AG08396 (cell line): ENCODE measurements at places on chromosomes 13 and 19.

GRCh38 chr19:49595819-49596404 is 4.9 kb downstream of the PRR12 start:
- no peak for DNase-seq

DNA sequence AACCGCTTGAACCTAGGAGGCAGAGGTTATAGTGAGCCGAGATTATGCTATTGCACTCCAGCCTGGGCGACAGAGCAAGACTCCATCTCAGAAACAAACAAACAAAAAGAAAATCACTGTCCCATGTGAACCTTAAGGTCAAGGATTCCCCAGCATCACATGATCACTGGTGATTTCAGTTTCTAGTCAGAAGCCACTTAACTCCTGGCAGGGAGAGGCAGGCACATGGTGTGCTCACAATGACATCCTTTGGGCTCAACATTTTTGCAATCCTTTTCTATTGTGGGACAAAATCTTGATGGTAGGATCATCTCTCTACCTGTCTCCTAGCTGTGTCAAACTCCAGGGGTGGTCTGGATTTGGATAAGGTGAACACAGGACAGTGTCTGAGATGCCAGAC is 12.1 kb downstream of the AKAP8 start:
- DNase-seq = no peak

DNA sequence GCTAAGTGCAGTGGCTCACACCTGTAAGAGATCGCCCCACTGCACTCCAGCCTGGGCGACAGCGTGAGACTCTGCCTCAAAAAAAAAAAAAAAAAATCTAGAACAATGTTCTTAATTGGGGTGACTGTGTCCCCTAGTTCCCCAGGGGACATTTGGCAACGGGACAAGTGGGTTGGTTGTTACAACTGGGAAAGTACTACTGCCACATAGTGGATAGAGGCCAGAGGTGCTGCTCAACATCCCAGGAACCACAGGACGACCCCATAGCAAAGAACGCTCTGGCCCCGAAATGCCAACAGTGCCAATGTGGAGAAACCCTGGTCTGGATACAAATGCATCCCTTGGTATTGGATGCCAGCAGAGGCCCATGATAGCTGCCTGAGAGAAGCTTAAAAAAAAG is 11.8 kb downstream of the NLRP12 start:
- no peak for DNase-seq

DNA sequence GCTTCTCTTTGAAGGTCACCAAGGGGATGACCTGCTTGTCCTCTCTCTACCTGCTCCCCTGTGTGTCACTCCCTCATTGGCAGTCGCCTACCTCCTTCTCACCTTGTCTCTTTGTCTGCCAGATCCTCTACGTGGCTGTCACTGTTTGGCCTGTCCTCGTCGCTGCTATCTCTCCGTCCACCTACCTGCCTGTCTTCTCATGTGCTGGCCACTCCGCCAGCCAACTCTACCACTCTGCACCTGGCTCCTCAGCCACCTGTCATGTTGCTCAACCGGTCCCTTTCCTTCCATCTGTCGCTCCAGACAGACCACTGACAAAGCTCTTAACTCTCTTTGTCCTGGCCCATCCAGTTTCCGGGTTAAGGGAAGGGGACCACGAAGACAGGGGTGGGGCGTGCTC is at the start of gene KLK12:
KLK12 (minus strand) TSS at position 299 of the 400 bp plus-strand sequence. CDS start 381 bp downstream, outside the sequence.
- no peak for DNase-seq

DNA sequence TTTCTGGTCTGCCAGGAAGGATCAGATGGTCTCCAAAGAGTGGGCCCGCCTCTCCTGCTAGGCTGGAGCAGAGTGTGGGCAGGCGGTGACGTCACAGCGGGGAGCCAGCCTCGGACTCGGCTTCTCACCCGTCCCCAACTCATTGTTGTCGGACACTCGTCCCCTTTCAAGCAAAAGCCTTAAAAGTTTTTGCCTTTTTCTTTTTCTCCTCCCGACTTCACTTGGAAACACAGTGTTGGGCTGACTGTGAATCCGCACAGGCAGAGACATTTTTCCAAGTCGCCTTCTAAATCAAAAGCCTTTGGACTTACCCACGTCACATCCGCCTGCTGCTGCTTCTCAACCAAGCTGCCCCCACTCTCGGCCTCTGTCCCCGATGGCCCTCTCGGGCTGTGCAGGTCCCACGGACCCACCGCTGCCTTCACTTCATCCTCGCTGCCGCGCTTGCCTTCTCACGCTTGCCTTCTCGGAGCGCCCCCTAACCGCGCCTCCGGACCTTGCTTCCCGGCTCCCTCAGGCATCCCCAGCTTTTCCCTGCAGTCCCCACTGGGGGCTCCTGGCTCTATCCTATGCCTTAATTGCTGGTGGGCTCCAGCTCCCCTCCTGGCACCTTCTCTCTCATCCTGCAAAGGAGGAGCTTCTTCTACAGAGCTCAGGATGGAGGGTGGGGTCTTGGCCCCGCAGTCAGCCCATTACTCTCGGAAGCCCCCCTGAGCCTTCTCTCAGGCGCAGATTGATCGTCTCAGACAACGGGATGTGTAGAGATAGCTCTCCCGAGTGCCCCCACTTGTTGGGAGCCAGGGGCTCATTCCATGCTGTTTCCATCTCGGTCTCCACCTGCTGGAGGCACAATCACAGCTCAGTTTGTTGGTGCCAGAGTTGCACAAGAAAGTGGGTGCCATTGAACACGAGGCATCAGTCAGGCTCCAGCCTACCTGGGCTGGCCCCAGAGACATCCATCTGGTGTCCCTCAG is 3.9 kb upstream of the ZNF135 start:
- peak; percentile 75 for DNase-seq

- no peak for DNase-seq
Observed at GRCh38 chr13:40682449-40683240, 16.2 kb upstream of the FOXO1 start.

GRCh38 chr13:44440046-44440608 is 66.5 kb downstream of the SERP2 start:
- DNase-seq = no peak

GRCh38 chr19:42196011-42197001 is 21.2 kb downstream of the DEDD2 start:
- no peak for DNase-seq

DNA sequence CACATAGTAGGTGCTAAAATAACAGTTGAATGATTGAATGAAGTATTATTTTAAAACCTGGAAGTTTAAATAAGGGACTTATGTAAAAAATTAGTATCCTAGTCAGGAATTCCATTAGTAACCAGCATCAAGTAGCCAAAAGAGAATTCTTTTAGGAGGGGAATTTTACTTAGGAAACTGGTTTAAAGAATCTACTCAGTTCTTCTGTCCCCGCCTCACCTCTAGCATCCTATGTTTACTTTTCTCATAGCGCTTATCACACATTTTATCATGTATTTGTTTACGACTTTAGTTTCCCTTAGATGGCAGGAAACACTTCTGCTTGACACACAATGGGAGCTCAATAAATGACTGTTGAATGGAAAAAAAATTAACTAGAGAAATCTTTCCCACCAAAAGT is 229.0 kb downstream of the KLF5 start:
- no peak for DNase-seq

- no peak for DNase-seq
Observed at GRCh38 chr19:29384656-29385055, 141.1 kb upstream of the VSTM2B start.

- no peak for DNase-seq
Observed at GRCh38 chr19:18878058-18878797, 17.7 kb downstream of the CERS1 start.

- DNase-seq = no peak
Observed at GRCh38 chr19:988510-988909, 4.4 kb downstream of the WDR18 start.

DNA sequence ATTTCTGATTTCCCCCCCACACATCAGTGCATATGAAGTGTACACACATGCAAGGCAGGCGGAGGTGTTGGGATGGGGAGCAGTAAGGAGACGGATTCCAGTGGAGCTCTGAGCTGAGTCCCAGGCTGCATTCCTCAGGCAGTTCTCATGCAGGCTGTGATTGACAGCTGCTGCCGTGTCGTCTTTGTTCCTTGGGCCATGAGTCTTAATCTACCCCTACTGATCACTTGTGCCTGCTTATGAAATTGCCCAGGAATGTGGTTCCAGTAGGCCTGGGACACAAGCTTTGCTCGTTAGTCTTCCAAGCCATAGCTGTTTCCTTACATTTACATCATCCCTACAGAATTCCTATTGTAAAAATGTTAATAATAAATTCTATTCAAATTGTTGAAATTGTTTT is 1241.9 kb downstream of the UQCRFS1 start:
- DNase-seq = peak; percentile 12

- no peak for DNase-seq
Observed at GRCh38 chr19:35011737-35012682, 11.9 kb downstream of the GRAMD1A start.

DNA sequence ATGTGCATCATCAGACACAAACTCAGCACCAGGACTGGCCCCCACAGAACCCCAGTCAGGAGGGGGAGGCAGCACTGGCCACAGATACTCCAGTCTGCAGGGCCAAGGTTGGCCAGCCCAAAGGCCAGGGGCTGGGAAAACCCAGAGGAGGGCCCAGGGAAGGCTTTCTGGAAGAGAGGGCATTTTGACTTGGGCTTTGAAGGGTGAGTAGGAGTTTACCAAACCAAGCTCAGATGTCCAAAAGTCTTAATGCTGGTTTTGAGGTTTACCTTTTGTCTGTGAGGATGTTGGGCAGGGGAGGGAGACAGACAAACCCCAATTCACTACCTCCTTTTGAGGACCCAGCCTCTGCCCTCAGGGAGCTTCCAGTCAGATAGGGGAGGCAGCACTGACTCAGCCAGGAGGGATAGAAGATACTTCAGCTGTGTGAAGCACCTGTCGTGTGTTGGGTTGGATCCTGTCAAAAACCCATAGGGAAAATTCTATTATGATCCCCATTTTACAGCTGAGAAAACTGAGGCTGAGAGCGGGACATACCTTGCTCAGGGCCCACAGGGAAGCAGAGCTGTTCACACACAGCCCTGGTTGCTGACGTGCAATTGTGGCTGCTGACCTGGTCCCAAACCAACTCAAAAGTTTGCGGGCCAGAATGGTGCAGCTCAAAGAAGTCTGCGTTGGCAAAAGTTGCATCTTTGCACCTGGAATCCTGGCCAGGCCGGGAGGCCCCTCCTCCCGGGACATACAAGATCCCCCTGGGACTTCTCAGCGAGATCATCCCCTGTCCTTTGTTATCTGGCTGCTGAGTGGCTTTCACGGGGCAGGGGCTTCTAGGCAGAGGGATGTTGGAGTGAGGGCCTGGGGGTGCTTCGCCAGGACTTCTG is 13.1 kb downstream of the CILP2 start:
- no peak for DNase-seq

DNA sequence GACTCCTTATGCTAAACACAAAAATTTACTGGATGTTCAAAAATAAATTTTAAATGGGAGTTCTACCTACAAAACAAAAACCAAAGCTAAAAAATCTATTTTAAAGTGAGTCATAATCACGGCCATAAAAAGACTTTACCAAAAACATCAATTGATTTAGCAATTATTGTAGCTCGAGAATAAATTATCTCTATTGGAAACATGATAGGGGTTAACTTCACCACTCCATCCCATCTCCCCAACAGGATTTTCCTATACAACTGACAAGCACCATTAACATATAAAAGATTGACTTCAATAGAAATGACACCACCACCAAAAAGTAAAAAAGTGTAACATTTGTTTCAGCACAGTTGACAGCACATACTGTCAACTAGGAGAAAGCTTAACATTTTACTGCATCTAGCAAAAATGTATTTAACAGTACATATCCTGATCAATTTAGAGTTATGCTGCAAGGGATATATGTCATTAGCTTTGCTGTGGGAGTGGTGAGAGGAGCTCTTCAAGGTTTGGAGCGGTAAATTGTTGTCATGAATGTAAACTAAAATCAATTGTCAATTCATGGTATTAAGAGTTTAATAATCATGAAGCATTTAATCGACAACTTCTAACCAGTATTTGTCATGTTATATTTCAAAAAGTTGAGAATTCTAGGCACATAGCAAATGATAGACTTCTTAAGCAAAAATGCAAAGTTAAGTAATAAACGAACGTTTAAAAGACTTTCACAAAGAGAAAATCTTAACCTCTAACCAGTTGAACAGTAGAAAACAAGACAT is 3.8 kb downstream of the UBL3 start:
- no peak for DNase-seq

DNA sequence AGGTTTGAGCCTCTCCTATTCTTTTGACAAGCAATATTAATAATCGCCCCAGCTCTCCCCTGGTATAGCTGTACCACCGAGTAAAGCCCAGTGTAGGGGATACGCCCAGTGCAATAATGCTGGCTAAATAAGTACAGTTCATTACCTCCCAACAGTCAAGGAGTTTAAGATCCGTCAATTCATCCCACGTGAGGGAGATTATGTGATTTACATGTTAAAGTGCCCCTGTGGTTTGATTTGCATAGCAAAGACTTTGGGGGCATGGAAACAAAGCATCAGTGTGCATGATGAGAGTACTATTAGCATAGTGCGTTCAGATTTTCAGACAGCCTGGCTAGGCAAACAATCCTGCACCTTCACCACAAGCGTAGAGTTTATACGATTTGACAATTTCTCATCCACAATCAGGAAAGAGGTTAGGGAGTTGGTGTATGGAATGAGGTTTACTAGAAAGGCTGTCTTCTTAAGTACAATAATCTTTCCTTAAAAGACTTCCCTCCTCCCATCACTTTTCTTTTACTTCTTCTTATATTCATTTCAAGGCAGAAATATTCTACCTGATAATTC is 754.0 kb downstream of the DIAPH3 start:
- no peak for DNase-seq

GRCh38 chr19:18756896-18757295 is 34.2 kb downstream of the COMP start:
- DNase-seq = no peak

DNA sequence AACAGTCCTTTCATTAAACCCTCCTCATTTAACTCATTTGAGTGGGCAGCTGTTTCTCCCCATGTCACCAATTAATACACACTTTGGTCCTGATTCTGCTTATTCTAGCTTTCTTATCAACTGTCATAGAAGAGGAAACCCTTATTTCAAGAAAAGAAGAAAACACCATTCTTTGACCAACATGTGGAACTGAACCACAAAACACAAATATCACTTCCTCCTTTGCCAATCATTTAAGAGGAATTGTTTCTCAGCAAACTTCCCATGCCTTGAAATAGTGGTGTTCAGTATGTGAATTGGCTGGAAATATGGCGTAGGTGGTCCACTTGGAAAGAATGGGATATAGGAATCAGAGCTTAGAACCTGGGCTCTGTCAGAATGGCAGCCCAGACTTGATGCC is 20.4 kb downstream of the MBD3L2B start:
- no peak for DNase-seq

DNA sequence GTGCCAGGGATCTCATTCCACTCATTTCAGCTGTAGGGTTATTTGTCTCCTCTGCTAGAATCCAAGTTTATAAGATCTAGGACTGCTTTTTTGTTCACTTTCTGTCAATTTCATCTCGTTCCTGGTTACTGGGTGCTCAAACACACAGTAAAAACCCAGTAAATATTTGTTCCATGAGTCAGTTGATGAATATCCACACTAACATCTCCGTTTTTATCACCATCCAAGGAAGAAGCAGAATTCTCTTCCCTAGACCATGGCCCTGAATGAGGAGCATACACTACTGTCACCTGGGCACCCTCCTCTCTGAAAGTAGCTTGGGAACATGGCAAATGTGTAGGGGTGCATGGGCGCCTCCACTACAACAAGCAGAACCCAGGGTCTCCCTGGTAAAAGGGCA is 390.8 kb downstream of the FOXO1 start:
- peak; percentile 12 for DNase-seq

- DNase-seq = no peak
Observed at GRCh38 chr19:44904426-44904994, 1.1 kb upstream of the APOE start.

GRCh38 chr13:46648166-46648607 is 95.2 kb downstream of the LRCH1 start:
- no peak for DNase-seq

- DNase-seq = peak; percentile 69
Observed at GRCh38 chr13:80141123-80141849, 199.6 kb downstream of the SPRY2 start.

GRCh38 chr19:6011206-6011605 is 33.3 kb upstream of the RANBP3 start:
- DNase-seq = no peak
